Skin of body (tissue), 3 donors: ENCODE measurements at places on chromosomes 13 and 19. TPM values are rescaled to one million over a fixed set of nuclear protein-coding genes. Genes with fewer than 3 reads are reported as not detected.

The CGB5 gene
- not detected for total RNA-seq

The FBXO27 gene
- total RNA-seq, result 4.7 TPM

The ZNF626 gene
- 20.5 TPM for total RNA-seq

The SERP2 gene
- 4.5 TPM for total RNA-seq

The MBD3L2 gene
- total RNA-seq, result not detected

The LMTK3 gene
- 0.79 TPM for total RNA-seq

The LIPE gene
- 59.7 TPM for total RNA-seq

The SLC46A3 gene
- 2.3 TPM for total RNA-seq

The THSD8 gene
- 0.39 TPM for total RNA-seq

The MEIOSIN gene
- not detected for total RNA-seq

The ZNF154 gene
- total RNA-seq, result 11.9 TPM

The RASAL3 gene
- 0.99 TPM for total RNA-seq

The AMER2 gene
- 0.49 TPM for total RNA-seq

The GFY gene
- total RNA-seq, result not detected

The PNKP gene
- 25.2 TPM for total RNA-seq

The ACP7 gene
- total RNA-seq, result 5.2 TPM
